Gastroesophageal sphincter (tissue), 4 donors: ENCODE measurements at places on chromosomes 3 and 15. TPM values are rescaled to one million over a fixed set of nuclear protein-coding genes. Genes with fewer than 3 reads are reported as not detected.

GRCh38 chr3:101703169-101703568 is 16.7 kb upstream of the RPL24 start:
- no peak for ATAC-seq

KCNAB1 gene
- total RNA-seq = 0.31 TPM

KIF23 gene
- total RNA-seq = 8.6 TPM

OXTR gene
- total RNA-seq = 0.27 TPM

- ATAC-seq = peak; percentile 43
Observed at GRCh38 chr3:52843108-52843865, 8.5 kb upstream of the MUSTN1 start.

GRCh38 chr3:89577637-89578530 is 470.5 kb downstream of the EPHA3 start:
- ATAC-seq = no peak

GRCh38 chr15:40379853-40380252 is 2.7 kb upstream of the KNSTRN start:
- peak; percentile 59 for ATAC-seq

DNA sequence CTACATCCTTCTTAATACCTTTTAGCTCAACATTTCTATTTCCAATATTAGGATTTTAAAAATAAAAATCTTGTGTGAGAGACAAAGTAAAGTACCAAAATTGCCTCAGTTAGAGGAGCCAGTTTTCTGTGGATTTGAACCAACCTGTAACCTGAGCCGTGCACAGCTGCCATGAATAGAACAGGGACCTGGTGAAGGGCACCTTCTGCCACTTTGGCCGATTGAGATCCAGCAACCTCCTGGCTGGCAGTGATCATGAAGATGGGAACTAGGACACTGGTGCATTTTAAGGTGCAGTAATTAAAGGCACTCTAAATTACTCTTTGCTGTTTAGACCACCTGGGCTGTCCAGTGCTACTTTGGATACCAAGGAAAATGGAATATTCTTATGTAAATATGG is 34.3 kb upstream of the TRAK1 start:
- ATAC-seq = no peak

DNA sequence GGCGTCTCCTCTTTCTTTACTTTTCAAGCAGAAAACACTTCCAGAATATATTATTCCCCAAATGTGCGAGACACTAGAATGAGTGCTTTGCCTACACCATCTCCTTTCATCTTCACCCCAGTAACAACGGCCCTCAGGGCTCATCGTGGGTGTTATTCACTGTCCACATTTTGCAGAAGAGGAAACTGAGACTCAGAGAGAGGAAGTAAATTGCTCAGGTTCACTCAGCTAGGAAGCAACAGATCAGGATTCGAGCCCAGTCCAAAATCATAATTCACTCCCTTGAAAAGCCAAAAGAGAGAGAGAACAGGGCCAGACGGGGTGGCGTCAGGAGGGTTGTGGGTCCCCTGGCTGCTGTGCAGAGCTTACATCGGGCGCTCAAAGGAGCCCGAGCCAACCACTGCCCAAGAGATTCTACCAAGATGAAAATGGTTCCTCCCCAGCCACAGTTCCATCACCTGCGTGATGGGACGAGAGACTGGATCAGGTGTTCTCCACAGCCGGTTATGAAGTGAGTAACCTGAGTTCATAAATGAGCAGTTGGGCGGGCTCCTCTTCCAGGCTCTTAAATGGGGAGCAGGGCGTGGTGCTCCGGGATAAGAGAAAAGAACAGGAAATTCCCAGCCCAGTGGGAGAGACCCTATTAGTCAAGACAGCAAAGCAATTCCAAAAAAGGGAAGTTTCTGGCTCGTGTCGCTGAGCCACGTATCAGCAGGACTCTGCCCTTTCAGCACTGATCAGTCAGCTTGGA is 48.6 kb upstream of the FLNB start:
- ATAC-seq = peak; percentile 49

EFCC1 gene
- 5.7 TPM for total RNA-seq

SCAANT1 gene
- not detected for total RNA-seq

NR2F2 gene
- total RNA-seq = 97.8 TPM

DNA sequence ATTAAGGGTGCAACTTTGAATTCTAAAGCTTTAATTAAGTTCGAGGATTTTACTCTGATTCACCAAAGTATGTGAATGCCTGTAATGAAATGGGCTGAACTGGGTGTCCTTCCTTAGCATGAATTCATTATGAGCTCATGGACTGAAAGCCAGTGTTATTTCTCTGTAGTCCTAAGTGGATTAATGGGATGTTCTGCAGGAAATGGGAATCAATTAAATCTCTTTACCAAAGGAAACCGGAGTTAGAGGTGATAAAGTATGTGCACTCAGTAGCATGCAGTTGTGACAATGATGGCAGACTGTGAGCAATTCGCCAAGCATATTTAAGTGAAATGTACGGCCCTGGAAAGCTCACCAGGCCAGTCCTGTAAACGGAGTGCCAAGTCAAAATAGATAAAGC is 138.7 kb downstream of the CHL1 start:
- no peak for ATAC-seq

DNA sequence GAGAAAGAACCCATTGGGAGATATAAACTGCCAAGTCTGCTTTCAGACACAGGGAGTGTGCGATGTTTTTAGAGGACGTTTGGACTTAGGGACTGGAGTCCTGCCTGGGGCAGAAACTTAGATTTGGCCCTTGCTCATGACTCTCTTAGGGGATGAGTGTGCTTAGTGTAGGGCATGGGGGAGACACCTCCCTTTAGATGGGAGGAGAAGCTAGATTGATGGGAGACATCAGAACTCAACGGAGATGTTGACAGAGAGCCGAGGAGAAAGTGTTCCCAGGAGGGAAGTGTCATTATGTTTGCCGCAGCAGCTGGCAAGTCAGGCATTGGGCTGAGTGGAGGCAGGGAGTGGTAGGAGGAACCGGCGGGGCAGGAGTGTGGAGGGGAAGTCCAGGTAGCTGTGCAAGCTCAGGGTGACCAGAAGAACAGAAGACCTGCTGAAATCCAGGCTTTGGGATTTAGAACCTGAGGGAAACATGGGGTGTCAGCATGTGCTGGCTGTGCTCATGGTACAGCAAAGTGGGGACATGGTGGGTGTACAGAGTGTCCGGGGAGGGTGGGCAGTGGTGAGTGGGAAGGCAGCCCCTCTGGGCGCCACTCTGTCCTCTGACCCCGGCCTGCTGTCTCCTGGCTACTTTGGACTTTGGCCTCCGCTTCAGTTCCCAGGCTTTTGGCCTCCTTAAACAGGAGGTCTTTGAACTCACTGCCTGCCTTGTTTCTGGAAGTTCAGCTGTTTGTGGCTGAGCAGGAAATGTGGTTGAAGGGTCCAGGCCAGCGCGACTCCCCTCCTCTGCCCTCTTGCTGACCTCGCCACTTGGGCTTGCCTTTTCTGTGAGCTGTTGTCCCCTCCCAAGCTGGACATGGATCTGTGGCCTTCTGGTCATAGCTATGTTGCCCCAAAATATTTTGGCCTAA is 324.0 kb upstream of the LRRFIP2 start:
- no peak for ATAC-seq

DNA sequence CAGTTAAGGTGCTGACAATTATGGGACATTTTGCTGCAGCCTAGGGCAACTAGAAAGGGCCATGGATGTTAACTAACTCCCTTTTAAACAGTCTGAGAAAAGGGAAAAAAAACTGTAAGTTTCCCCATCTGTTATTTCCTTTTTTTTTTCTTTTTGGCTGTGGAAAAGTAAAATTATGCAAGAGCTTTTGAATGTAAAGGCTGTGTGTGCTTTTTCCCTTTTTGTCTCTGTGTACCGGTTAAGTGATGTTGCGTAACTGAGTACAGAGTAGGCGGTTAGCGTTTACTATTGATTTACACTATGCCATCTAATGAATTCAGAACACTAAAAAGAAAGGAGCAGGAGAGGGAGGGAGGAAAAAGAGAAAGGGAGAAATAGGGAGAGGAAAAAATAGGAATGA is 403.6 kb downstream of the TIGIT start:
- no peak for ATAC-seq

ISLR2 gene
- total RNA-seq = 1.7 TPM

DNA sequence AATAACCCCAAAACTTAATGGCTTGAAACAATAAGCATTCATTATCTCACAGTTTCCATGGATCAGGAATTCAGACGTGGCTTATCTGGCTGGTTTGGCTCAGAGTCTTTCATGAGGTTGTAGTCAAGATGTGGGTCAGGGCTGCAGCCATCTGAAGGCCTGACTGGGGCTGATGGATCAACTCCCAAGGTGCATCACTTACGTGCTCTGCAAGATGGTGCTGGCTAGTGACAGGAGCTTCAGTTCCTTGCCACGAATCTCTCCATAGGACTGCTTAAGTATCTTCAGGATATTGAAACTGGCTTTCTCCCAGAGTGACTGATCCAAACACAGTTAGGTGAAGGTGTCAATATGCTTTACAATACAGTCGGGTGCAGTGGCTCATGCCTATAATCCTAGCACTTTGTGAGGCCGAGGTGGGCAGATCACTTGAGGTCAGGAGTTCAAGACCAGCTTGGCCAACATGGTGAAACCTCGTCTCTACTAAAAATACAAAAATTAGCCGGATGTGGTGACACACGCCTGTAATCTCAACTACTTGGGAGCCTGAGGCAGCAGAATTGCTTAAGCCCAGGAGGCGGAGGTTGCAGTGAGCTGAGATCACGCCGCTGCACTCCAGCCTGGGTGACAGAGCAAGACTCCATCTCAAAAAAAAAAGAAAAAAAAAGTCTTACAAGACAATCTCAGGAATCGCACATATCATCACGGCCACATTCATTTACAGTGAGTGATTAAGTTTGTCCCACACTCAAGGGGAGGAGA is 28.5 kb upstream of the PTPRG start:
- ATAC-seq = no peak

SERINC4 gene
- not detected for total RNA-seq

SKOR1 gene
- 0.46 TPM for total RNA-seq

DNA sequence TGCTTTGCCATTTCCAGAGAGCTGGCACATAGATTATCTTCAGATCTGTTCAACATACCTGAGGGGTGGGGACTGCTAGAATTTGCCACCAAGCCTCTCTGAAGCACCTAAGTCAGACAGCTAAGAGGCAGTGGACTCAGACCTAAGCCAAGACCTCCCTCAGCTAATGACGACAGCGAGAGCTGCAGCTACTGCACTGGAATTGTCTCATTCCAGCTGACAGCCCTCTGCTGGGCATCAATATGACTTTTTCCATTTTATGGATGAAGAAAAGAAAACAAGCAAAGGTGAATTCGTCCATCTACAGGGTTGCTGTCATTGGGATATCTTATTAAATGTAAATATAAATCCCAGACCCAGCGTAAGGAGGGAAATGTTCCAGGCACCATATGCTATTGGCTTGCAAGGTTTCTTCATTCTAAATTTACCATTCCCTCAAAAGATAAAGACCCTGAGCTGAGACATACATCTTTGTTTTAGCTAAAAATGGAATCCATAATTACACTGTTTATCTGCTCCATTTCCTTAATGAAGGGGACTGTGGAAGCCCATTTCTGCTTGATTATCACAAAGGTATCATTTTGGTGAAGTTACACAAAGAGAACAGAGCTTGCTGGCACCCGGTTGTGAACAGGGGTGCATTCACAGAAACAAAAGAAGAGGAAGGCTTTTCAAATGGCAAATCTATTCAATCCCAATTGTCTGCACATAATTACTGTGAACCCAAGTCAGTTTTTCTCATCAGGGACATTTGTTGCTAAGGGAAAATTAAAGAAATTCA is 85.5 kb upstream of the LRTM1 start:
- ATAC-seq = no peak

DNA sequence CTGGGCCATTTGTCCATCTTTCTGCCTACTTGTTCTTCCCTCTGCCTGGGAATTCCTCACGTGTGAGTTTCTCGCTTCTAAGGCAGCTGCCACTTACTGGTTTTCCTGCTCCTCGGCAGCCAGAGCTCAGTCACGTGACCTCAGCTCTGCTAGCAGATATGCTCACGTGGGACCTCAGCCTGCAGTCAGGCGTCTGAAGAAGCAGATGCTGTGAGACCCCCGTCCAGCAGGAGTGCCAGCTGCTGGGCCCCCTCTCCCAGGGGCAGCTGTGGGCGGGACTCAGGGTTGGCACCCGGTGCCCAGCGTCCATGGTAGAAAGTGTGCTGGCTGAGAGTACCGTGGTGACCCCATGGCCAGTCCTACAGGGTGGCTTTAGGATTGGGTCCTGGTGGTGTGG is 161.3 kb upstream of the TLE3 start:
- ATAC-seq = no peak

POPDC2 gene
- total RNA-seq = 51.4 TPM

DNA sequence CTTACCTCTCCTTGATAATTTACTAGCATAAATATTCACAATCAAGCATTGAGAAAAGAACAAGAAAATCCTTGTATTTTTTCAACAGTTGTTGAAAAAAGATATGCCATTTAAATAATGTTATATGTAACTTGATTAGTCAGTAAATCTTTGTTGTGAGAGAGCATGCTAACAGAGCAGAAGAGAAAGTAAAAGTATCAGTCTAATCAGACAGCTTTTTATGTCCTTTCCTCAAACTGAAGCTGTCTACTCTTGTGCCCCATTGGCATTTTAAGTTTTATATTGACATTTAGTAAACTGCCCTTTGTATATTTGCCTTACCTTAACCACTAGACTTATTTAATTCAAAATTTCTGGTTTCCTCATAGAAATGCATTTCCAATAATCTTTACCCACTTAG is 668.7 kb downstream of the OTOL1 start:
- ATAC-seq = no peak

GRCh38 chr3:54476891-54477290 is 354.5 kb downstream of the CACNA2D3 start:
- ATAC-seq = no peak

DNA sequence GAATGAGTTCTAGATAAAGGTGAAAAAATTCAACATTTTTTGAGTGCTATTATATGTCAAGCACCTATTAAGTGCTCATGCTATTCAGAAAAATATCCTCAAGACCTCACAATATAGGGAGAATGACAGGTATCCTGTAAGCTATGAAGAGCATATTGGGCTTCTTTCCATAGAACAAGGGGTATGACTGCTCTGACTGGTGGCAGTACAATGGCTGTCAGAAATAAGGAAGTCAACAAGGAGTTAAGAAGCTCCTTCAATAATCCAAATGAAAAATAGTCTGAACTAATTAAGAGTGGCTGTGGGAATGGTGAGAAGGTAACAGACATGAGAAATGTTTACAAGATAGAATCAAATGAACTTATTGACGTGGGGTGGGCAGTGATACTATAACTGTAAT is 24.7 kb downstream of the NPTN start:
- no peak for ATAC-seq

DNA sequence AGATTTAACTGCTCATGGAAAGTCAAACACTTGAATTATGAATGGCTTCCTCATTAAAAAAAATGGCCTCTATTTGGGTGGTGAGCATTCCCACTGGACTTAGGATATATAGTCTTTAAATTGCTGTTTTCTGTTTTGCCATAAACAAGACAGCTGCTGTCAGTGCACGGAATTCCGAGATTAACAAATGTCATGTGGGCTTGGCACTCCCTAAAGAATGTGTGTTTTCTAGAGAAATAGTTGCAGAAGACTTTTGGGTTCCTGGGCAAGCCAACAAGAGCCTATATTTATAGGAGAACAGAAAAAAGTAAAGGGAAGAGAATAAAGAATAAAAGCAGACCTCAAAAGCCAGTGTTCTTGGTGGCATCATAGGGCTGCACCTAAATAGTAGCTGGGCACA is 13.6 kb upstream of the TFG start:
- no peak for ATAC-seq

GHSR gene
- total RNA-seq = not detected

MORC1 gene
- not detected for total RNA-seq

- no peak for ATAC-seq
Observed at GRCh38 chr3:133561679-133562078, 11.8 kb upstream of the CDV3 start.

GRCh38 chr15:72426753-72427152 is 28.6 kb downstream of the TMEM202 start:
- no peak for ATAC-seq

CRYGS gene
- total RNA-seq = 0.39 TPM
